ENCODE measurements at places on chromosomes 16 and 17. TPM values are rescaled to one million over a fixed set of nuclear protein-coding genes. Genes with fewer than 3 reads are reported as not detected.
A peak's percentile ranks its signal among the peaks of the same experiment; 100 is the strongest.

RPRML gene
- total RNA-seq, result 0.69 TPM

GRCh38 chr17:21173543-21173942 lies 40.4 kb downstream of the TMEM11 start:
- H3K4me1 ChIP-seq, result peaks cover 16% of the 10 kb centered on the region
- no peaks in the 10 kb centered on the region for H3K27me3 ChIP-seq
- no peak overlapping the region for H3K27ac ChIP-seq
- H3K36me3 ChIP-seq, result no peaks in the 10 kb centered on the region
- no peak overlapping the region for H3K4me3 ChIP-seq

- H3K27me3 ChIP-seq, result no peaks in the 10 kb centered on the region
- H3K4me3 ChIP-seq, result no peak overlapping the region
- H3K36me3 ChIP-seq, result no peaks in the 10 kb centered on the region
- DNase-seq, result no peak
- H3K27ac ChIP-seq, result no peak overlapping the region
Observed at GRCh38 chr16:12583237-12583897, 220.3 kb downstream of the CPPED1 start.

MFAP4 gene
- total RNA-seq, result 204 TPM

DNA sequence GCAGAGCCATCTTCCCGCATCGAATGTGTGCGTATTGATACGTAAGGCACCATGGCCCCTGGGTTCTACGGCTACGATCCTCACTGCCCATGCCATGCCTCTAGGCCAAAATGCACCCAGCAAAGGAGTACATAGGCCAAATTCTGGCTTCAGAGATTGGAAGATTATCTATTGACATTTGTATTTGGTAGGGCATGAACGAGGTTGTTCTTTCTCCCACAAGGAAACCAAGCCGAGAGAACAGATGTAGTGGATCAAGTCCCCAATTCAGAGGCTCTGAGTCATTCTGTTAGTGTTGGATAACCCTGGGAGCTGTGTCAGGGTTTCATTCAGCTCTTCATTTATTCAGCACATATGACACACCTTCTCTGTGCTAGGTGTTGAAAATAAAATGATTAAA lies 36.5 kb downstream of the HOXB1 start:
- H3K27ac ChIP-seq, result no peak overlapping the region
- H3K4me3 ChIP-seq, result no peak overlapping the region
- peaks cover 3% of the 10 kb centered on the region for H3K4me1 ChIP-seq

DNA sequence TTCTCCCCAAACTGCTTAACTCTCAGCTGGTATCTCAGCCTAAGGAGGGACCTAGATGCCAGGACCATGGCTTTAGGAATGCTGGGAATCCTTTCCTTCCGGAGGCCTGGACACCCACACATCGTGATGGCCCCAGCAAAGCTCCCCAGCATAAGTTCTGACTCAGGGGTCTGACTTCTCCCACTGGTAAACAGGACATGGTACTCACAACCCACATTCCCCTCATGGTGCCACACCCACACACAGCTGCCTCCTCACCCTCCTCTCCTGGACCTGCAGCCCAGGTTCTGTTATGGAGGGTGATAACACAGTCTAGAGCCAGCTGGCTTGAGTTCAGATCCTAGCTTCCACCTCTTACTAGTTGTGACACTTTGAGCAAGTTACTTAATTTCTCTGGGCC lies 719 bp upstream of the RNF227 start:
- H3K4me3 ChIP-seq, result peak overlapping the region; percentile 56
- peaks cover 4% of the 10 kb centered on the region for H3K4me1 ChIP-seq
- H3K27me3 ChIP-seq, result no peaks in the 10 kb centered on the region
- H3K27ac ChIP-seq, result peak overlapping the region; percentile 98
- H3K36me3 ChIP-seq, result no peaks in the 10 kb centered on the region
- DNase-seq, result peak; percentile 39

KRT25 gene
- not detected for total RNA-seq

SULT1A1 gene
- 10.3 TPM for total RNA-seq

DNA sequence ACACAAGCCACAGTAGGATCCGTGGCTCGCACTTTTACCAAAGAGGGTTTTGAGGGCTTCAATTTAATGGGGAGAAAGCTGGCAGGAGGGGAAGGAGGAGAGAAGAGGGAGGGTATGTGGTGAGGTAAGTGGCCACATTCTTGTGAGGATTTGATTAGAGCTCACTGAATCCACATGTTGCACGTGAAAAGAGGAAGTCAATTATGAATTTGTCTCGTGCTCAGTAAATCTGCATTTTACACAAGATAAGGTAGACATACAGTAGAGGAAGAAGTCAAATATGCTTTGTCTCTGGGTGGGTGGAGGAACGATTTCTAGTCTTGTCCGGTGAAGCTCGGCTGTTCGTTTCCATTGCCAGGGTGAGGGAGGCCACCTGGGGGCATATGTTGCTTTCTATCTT lies 862 bp downstream of the ZNF232 start:
- DNase-seq, result no peak
- H3K27me3 ChIP-seq, result peaks cover 2% of the 10 kb centered on the region
- H3K36me3 ChIP-seq, result no peaks in the 10 kb centered on the region
- peak overlapping the region; percentile 55 for H3K27ac ChIP-seq
- H3K4me1 ChIP-seq, result peaks cover 2% of the 10 kb centered on the region

- no peaks in the 10 kb centered on the region for H3K27me3 ChIP-seq
- no peak for DNase-seq
- no peaks in the 10 kb centered on the region for H3K36me3 ChIP-seq
- H3K4me1 ChIP-seq, result peaks cover 11% of the 10 kb centered on the region
- H3K27ac ChIP-seq, result no peak overlapping the region
Observed at GRCh38 chr16:88062341-88063210, 111.3 kb downstream of the BANP start.

GRCh38 chr17:381941-382643 lies 29.5 kb upstream of the RPH3AL start:
- H3K27ac ChIP-seq, result no peak overlapping the region
- peaks cover 8% of the 10 kb centered on the region for H3K4me1 ChIP-seq
- H3K27me3 ChIP-seq, result no peaks in the 10 kb centered on the region
- no peaks in the 10 kb centered on the region for H3K36me3 ChIP-seq
- no peak overlapping the region for H3K4me3 ChIP-seq

GRCh38 chr17:55134486-55135157 lies 130.1 kb upstream of the HLF start:
- no peaks in the 10 kb centered on the region for H3K36me3 ChIP-seq
- H3K4me1 ChIP-seq, result no peaks in the 10 kb centered on the region
- H3K27me3 ChIP-seq, result no peaks in the 10 kb centered on the region
- H3K27ac ChIP-seq, result no peak overlapping the region
- H3K4me3 ChIP-seq, result no peak overlapping the region

GRCh38 chr16:29675811-29676643 lies 3.0 kb upstream of the QPRT start:
- DNase-seq, result no peak
- no peak overlapping the region for H3K27ac ChIP-seq
- no peak overlapping the region for H3K4me3 ChIP-seq
- H3K27me3 ChIP-seq, result no peaks in the 10 kb centered on the region
- H3K36me3 ChIP-seq, result no peaks in the 10 kb centered on the region
- peaks cover 5% of the 10 kb centered on the region for H3K4me1 ChIP-seq

ZFHX3 gene
- total RNA-seq, result 12.6 TPM

DNA sequence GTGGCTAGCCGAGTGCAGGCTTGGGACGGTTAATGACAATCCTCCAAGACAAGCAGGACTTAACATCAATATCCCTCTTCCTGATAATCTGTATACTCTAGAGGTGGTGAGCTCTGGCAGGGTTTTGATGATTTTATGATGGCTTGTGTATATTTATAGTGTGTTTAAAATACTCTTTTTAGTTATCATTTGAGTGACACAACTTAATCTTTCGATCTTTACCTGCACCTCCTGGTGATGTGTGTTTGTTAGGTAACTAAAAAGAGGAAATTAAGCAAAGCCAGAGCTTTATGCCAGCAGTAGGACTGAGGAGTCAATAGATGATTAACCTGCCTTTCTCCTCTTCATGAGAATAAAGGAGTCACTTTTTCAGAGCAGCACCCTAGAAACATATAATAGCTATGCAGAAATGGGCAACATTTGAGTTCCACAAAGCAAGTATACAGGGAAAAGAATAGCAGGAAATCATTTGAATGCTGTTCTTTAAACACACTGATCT lies 210.5 kb downstream of the IRX3 start:
- H3K27ac ChIP-seq, result no peak overlapping the region
- no peaks in the 10 kb centered on the region for H3K4me1 ChIP-seq
- H3K27me3 ChIP-seq, result no peaks in the 10 kb centered on the region
- no peaks in the 10 kb centered on the region for H3K36me3 ChIP-seq

ADGRG1 gene
- 25.0 TPM for total RNA-seq

DHRS7C gene
- not detected for total RNA-seq

GRCh38 chr17:29588562-29589411 lies 661 bp downstream of the GIT1 start:
- H3K27me3 ChIP-seq, result no peaks in the 10 kb centered on the region
- H3K36me3 ChIP-seq, result no peaks in the 10 kb centered on the region
- H3K4me3 ChIP-seq, result peak overlapping the region; percentile 86
- peak; percentile 62 for DNase-seq

DNA sequence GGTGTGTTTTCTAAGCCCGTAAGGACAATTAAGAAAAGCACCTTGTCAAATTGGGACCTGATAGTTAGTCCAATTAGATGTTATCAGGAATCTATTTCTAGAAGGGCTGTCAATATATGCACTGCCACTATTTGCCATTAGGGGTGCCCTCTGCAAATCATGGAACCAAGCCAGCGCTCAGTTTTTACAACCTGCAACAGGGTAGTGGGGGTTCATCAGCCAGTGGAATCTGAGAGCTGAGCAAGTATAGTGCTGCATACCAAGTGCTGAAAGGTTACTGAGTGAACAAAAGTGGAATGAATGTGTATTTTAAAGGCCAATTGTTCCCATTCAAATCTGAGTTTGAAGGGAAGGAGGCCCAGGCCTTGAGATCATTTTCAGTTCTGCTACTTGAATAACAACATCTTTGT lies 10.4 kb downstream of the PRR11 start:
- H3K27me3 ChIP-seq, result no peaks in the 10 kb centered on the region
- H3K27ac ChIP-seq, result no peak overlapping the region
- no peak for DNase-seq
- H3K36me3 ChIP-seq, result no peaks in the 10 kb centered on the region

CDH11 gene
- 478 TPM for total RNA-seq

TEFM gene
- 18.3 TPM for total RNA-seq

SDK2 gene
- total RNA-seq, result 3.6 TPM

DNA sequence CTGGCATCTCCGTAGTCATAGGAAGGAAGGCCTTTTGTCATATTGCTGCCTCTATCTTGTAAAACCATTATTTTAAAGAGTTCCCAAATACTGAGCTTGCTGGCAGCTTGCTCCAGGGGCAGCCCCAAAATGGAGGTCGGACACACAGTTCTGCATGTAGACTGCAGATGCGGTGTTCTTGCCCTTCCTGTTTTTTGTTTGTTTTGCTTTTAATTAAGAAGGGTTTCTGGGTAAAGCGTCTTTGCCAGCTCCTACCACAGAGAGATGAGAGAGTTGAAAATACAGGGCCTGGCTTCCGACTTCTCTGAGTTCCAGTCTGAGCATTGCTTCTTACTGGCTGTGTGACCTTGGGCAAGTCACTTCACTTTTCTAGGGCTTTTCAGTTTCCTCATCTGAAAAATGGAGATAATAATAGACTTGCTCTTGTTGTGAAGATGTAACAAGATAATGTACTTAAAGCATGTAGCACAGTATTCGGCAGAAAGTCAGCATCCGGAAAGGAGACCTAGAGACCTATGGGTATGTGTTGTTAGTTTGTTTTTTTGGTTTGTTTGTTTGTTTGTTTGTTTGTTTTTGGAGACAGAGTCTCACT lies 67.8 kb upstream of the GSE1 start:
- H3K4me3 ChIP-seq, result no peak overlapping the region
- no peak for DNase-seq
- H3K27ac ChIP-seq, result no peak overlapping the region
- no peaks in the 10 kb centered on the region for H3K36me3 ChIP-seq
- H3K4me1 ChIP-seq, result peaks cover 11% of the 10 kb centered on the region

DNA sequence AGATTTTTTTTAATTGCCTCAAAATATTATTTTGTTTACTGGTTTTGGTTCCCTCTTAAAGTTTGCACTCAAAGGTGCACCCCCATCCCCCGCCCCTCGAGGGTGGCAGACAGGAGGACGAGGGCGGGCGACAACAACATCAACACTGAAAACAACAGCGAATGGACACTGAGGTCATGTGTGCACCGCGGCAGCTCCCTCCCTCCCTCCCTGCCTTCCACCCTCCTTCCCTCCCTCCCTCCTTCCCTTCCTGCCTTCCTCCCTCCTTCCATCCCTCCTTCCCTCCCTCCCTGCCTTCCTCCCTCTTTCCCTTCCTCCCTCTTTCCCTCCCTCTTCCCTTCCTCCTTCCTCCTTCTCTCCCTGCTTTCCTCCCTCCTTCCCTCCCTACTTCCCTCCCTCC lies 1.5 kb upstream of the OSGIN1 start:
- no peak for DNase-seq
- no peaks in the 10 kb centered on the region for H3K36me3 ChIP-seq
- no peak overlapping the region for H3K27ac ChIP-seq
- H3K27me3 ChIP-seq, result no peaks in the 10 kb centered on the region

- H3K36me3 ChIP-seq, result no peaks in the 10 kb centered on the region
- H3K27ac ChIP-seq, result no peak overlapping the region
- H3K27me3 ChIP-seq, result no peaks in the 10 kb centered on the region
- no peak for DNase-seq
- H3K4me1 ChIP-seq, result no peaks in the 10 kb centered on the region
Observed at GRCh38 chr16:84260766-84261554, 21.1 kb upstream of the KCNG4 start.

DNA sequence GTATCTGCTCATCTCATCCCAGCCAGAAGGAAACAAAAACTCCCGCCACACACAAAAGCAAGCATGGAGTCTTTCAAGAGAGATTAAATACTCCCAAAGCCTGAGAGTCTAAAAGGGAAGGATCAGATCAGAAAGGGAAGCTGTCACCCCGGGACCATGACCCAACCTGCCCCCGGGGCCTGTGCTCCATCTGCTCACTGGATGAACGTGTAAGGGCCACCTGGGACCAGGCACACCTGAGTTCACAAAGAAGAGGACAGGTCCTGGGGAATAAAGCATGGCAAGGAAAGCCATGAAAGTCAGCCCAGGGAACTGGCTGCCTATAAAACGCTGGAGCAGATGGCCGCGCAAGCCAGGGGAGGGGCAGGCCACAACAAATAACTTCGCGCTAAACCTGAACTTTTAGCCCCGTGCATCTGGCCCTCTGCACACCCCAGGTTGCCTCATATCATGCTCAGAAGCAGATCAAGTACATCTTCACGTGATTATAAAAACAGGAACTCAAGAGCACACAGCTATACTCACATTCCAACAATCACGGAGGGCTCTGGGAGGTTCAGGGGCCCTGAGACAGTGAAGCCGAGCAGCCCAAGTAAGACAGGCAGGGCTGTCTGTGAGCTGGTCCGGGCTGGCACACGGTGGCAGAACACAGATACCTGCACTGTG lies 3.4 kb downstream of the TMEM11 start:
- H3K27ac ChIP-seq, result no peak overlapping the region
- H3K4me1 ChIP-seq, result peaks cover 14% of the 10 kb centered on the region
- no peaks in the 10 kb centered on the region for H3K36me3 ChIP-seq
- H3K27me3 ChIP-seq, result no peaks in the 10 kb centered on the region
- no peak for DNase-seq
- H3K4me3 ChIP-seq, result no peak overlapping the region

- H3K4me1 ChIP-seq, result peaks cover 3% of the 10 kb centered on the region
- H3K36me3 ChIP-seq, result no peaks in the 10 kb centered on the region
- H3K27me3 ChIP-seq, result no peaks in the 10 kb centered on the region
- DNase-seq, result peak; percentile 49
- H3K4me3 ChIP-seq, result peak overlapping the region; percentile 54
Observed at GRCh38 chr17:55265311-55266021, 706 bp downstream of the HLF start.

GRCh38 chr17:60971515-60972369 lies 294.1 kb downstream of the BCAS3 start:
- peak; percentile 19 for DNase-seq
- no peak overlapping the region for H3K27ac ChIP-seq
- H3K27me3 ChIP-seq, result no peaks in the 10 kb centered on the region
- H3K4me1 ChIP-seq, result no peaks in the 10 kb centered on the region
